ENCODE measurements at places on chromosomes 11 and 22.

DNA sequence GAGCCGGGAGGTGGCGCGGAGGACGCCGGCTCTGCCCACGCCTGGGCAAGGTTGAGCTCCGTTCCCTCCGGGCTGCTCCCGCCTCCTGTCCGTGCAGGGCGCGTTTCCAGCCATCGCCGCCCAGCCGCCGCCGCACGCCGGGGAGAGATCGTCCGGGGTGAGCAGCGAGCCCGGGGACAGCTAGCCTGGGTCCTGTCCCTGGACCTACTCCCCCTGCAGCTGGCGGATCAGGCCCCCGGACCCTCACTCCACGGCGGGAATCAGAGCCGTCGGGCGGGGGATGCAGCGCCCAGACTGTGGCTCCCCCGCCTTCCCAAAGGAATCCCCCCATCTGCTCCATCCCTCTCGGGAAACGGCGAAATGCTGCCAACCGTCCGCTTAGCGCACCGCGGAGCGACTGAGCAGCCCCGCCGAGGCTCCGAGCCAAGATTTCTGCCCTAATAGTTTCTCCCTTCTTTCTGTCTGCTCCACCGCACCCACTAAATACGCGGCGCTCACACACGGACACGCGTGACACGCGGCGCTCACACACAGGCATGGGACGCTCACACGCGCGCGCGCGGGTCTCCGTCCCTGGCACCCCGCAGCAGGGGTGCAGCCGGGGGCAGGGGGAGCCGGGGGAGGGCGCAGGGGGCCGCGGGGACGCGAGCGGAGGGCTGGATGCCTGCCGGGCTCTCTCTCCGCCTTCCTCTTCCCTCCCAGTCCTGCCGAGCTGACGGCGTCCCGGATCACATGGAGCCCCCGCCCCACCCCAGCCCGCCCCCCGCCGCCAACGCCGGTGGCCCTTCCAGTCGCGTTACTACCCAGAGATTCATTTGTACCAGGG is at the start of gene KCNJ5:
KCNJ5 (plus strand) TSS at position 814 of the 826 bp plus-strand sequence. CDS start 19,918 bp downstream, outside the sequence.
- peak; percentile 39 for DNase-seq

DNA sequence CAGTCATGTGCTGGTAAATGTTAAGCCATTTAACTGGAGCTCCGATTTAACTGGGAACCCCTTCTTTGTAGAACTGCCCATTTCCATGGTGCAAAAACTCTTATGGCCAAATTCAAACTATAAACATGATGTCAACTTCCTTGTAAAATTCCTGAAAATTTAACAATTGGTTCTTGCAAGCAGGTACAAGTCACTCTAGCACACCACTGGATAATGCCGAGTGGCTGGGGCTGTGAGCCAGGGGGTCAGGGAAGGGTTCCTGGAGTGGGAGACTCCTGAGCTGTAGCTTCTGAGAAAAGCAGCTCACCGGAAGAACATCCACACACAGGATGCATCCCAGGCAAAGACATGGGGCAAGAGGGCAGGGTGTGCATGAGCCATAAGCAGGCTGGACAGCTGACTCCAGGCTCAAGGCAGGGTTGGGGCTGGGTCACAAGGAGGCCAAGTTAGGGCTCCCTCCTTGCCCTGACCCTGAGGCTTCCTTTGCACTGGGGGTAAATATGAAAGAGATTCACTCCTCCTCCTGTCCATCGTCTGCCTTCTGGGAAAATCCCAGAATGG is 18.2 kb downstream of the P2RY2 start:
- no peak for DNase-seq

GRCh38 chr11:2346014-2346413 is 31.1 kb upstream of the CD81 start:
- no peak for DNase-seq

DNA sequence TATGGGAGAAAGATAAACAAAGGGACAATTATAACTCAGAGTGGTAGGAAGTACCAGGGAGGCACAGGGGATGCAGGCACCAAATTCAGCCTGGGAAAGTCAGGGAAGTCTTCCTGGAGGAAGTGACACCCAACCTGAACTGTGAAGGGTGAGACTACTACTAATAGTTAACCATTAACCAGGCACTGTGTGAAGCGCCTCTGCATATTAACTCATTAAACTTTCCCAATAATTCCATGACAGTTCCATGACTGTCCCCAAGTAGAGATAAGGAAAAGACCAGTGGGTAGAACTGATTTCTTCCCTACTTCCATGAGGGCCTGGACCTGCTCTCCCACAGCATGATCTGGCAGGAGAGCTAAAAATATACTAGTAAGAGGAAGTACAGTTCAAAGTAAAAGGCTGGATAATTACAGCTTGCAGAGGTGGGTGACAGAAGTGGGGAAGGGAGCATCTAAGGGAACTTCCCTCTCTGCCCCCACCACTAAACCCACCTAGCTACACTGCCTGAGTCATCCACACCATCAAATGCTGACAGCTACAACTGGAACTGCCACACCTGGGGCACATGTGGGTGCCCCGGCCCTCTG is 4.7 kb upstream of the AP1B1 start:
- DNase-seq = no peak

- DNase-seq = no peak
Measured at GRCh38 chr22:23677701-23677995, 13.2 kb upstream of the RGL4 start.

DNA sequence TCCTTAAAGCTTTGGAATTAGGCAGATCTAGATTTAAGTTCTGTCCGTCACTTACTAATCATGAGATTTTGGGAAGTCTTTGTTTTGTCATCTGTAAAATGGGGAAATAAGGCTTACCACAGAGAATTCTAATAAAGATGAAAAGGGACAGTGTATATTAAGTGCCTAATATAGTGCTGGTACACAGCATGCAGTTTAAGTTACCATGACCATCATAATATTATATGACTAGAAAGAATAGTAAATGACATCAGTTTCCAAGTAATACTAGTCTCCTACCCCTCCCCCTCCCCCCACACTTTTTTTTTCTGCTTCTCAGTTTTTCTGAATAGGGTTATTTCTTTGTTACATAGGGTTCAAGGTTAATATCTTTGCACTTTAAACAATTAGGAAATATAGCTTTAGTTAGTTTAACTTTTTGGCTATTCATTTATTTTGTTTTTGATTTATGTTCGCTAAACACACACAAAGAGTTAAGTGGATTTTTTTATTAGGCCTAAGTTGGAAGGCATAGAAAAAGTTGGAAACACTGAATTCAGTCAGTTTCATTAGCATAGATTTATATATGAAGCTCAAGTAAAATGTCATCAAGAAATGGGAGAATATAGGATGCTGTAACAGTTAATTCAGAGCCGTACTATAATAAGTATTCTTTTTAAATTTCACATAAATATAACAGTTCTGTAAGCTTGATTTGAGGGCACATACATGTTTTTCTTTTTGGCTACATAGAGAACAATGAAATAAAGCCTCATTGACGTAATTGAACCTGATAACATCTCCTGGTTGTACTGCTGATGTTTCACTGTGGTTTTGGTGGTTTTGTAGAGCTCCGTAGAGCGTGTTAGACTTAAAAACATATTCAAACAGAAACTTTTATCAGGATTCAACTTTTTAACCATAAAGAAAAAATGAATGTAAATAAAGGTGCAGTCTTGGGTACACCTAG is 121.2 kb downstream of the PDE3B start:
- peak; percentile 78 for DNase-seq

DNA sequence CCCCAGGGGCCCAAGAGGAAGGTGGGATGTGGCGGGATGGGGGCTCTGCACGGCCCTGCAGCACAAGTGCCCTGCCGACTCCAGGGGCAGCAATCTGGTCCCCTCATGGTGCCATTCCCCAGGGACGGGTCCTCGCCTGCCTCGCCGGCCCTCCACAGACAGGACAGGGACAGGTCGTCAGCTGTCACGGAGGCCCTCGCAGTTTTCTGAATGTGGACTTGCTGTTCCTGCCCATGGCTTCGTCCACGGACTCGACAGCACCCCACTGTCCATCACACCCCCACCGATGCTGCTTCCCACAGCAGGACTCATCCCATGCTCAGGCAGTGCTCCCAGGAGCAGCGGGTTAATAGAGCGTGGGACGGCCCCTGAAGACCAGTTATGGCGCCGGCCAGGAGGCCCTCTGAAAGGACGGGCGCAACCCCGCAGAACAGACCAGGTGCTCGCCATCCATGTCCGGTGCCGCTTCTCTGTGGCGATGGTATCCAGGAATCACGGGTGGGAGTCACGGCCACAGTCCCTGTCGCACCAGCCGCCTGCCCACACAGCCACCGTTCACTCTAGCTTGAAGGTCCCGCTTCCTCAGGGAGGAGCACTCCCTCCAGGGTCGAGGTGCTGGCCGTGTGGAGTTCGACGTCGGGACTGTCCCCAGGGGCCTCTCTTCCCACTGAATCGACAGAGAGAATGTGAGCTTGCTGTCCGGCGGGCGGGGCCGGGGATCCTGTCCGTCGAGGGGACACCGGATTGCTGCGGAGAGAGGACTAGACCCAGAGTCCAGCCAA is 18.5 kb upstream of the MUC2 start:
- DNase-seq = no peak

DNA sequence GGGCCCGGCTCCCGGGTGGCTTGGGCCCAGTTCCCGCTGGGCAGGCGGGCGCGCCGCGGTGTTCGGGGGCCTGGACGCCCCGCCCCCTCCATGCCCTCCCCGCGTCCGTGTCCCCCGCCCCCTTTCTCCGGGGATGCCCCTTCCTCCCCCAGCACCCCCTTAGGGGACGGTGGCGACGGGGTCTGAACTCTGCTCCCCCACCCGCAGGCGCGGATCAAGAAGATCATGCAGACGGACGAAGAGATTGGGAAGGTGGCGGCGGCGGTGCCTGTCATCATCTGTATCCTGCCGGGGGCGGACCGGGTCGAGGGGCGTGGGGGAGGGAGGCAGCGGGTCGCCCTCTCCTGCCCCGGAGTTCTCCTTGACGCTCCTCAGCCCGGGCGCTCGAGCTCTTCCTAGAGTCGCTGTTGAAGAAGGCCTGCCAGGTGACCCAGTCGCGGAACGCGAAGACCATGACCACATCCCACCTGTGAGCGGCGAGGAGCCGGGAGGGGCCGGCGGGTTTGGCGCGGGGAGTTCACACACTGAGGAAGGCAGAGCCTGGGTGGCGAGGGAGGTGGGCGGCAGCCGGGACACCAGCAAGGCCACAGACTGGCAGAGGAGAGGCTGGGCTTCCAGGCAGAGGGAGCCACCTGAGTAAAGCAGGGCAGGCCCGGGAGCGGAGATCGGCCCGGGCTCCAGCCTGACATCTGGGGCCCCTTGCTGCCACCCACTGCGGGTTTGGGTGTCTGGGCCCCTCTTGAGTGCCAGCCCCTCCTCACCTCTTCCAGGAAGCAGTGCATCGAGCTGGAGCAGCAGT is 546 bp downstream of the DRAP1 start:
- DNase-seq = no peak

DNA sequence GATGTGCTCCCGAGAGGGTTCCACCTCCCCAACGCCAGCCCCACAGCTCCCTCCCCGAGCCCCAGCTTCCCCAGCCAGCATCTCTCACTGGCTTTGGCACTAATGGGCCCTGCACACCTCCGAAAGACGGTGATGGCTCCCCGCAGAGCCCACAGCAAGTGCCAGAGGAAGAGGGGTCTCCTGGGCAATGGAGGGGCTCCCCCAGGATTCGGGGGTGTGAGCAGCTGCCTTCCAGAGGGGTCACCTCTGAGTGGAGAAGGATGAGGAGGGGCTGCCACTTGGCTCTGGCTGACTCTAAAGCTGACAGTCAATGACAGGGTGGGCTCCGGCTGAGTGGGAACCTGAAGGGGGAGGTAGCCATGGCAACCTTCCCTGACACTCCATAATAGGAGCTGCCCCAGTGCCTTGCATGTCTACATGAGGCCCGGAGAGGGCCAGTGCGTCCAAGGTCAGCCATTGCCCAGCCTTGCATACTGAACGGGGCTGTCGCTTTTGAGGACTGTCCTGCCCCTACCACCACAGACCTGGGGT is 98.6 kb upstream of the SYT13 start:
- DNase-seq = no peak

GRCh38 chr11:114169321-114169749 is 109.8 kb downstream of the ZBTB16 start:
- DNase-seq = no peak

GRCh38 chr11:35927682-35928081 is 16.2 kb upstream of the LDLRAD3 start:
- DNase-seq = peak; percentile 94

GRCh38 chr11:71238941-71239340 is 13.4 kb downstream of the SHANK2 start:
- no peak for DNase-seq

- DNase-seq = no peak
Measured at GRCh38 chr11:116114198-116114651, 610.0 kb upstream of the CADM1 start.

- no peak for DNase-seq
Measured at GRCh38 chr11:60241786-60242185, 1.2 kb downstream of the MS4A4E start.

- no peak for DNase-seq
Measured at GRCh38 chr11:133951327-133952198, 5.2 kb downstream of the IGSF9B start.

DNA sequence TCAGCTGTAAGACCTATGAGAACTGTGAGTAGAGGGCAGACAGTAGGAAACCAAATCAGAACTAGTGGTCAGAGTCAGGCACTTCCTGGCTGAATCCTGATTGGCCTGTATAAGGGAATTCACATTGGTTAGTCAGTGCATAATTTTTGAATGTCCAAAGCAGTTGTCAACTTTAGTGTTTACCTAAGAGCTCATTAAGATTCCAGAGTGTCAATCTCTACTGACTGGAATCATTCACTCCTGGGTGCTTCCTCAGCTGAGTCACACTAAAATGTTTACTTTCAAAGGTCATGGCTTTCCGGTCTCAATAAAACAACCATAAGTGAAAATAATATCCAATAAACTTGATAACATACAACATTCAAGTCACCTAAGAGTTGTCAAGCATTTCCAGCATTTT is 306.1 kb downstream of the C11orf87 start:
- DNase-seq = peak; percentile 30

DNA sequence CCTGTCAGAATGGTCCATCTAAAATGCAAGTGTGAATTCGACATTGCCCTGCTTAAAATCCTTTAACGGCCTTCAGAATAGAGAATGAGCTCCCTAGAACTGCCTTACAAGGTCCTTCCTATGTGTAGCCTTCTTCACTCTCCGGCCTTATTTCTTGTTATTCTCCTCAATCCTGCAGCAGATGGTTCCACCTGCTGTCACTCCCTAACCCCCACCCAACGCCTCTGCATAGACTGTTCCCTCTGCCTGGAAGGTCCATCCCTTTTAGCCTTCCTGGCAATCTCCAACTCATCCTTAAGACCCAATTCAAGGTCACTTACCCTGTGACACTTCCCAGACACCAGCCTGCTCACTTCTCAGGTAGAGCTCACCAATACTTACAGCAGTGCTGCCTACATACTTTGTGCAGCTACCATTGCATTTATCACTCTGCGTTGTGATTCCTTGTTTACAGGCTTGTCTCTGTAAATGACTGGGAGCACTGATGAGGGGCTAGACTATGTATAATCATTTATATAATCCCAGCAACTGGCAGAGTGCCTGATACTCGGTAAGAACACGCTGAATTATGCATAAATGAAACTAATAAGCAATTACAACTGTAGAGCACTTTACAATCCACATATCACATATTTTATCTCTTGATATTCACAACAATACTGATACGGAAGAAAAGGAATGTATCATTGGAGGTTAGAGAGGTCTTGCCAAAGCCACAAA is 58.9 kb downstream of the CLPB start:
- no peak for DNase-seq

Measured in mammary epithelial cell (primary cell).